ENCODE measurements at places on chromosomes 16 and 17.

GRCh38 chr17:32341141-32341856, 674 bp downstream of the C17orf75 start:
- DNase-seq = peak; percentile 59

DNA sequence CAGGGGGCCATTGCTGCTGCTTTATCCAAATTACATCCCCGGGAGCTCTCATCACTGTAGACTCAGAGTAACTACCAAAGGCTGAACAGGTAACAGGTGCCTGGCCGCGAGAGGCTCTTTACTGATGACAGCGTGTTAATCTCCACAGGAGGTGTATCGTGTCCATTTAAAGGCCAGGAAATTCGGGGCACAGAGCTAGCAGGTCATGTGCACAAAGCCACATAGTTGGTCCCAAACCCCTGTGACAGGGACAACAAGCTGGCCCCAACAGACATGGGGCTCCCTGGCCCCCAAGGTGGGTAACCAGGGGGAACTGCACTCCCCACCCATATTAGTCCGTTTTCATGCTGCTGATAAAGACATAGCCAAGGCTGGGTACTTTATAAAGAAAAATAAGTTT, 55.3 kb upstream of the RBFOX3 start:
- no peak for DNase-seq

DNA sequence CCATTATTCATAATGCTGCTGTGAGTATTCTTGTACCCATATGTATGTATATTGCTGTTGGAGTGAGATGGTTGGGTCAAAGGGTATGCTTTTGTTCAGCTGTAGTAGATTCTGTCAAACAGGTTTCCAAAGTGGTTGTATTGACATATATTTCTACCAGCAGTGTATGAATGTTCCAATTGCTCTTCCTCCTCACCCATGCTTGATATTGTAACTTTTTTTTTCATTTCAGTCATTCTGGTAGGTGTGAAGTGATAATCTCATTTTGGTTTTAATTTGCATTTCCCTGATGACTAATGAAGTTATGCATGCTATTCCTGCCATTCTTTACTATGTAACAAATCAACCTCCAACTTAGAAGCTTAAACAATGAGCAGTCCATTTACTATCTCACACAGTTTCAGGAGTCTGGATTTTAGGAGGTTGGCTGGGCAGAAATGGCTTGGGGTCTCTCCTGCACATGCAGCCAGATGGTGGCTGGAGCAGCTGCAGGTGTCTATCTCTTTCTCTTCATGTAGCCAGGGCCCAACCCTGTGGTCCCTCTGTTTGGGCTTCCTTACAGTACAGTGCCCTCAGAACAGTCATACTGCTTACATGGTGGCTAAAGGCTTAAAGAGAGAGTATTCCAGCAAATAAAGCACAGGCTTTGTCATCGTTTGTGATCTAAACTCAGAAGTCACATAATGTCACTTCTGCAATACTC, 21.2 kb downstream of the ERAL1 start:
- no peak for DNase-seq

- peak; percentile 67 for DNase-seq
Observed at GRCh38 chr17:44220213-44221083, 973 bp upstream of the UBTF start.

DNA sequence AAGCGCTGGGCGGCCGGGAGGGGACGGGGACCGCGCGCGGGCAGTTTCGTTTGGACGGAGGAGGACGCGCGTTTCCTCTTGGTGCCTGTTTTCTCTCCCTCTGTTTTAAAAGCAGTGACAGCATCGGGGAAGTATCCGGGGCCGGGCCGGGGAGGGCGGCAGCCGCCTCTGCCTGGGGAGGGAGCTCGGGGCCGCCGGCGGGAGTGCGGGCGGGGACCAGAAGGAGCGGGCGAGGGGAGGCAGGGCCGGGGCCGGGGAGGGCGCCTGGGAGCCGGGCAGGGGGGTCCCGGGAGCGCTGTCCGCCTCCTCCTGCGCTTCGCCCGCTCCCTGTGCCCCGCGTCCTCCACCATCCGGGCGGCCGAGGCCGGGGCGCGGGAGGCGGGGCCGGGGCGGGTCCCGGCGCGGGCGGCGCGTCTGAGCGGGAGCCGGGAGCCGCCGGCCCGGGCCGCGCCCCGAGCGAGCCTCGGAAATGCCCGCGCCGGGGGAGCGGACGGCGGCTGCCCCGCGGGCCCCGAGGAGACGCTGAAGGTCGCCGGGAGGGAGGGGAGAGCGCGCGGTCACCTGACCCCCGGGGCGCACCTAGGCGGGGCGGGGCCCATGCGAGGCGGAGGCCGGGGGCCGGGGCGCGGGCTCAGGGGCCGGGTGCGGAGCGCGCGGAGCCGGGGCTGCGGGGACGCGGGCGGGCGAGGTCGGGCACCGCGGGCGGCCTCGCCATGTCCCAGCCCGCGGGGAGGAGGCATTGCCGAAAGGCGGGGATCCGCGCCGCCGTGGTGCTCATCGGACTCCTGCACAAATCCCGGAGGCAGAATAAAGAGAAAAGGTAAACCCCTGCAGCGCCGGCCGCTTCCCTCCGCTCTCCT, 57.3 kb downstream of the RAP1GAP2 start:
- no peak for DNase-seq

DNA sequence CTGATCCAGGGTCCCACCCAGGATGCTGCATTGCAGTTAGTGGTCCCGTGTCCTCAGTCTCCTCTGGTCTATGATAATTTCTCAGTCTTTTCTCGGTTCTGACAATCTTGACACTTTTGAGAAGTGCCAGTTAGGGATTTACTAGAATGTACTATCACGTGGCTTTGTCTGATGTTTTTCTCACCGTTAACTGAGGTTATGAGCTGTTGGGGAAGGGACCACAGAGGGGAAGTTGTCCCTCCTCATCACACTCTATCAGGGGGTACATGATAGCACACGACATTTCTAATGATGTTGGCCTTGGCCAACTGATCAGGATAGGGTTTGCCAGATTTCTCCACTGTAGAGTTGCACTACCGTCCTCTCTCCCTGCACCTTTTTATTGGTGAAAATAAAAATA, 250.9 kb upstream of the SDK2 start:
- DNase-seq = no peak

- no peak for DNase-seq
Observed at GRCh38 chr17:51736356-51736755, 422.2 kb downstream of the CA10 start.

GRCh38 chr16:19116711-19117449, 3.1 kb downstream of the ITPRIPL2 start:
- DNase-seq = no peak

DNA sequence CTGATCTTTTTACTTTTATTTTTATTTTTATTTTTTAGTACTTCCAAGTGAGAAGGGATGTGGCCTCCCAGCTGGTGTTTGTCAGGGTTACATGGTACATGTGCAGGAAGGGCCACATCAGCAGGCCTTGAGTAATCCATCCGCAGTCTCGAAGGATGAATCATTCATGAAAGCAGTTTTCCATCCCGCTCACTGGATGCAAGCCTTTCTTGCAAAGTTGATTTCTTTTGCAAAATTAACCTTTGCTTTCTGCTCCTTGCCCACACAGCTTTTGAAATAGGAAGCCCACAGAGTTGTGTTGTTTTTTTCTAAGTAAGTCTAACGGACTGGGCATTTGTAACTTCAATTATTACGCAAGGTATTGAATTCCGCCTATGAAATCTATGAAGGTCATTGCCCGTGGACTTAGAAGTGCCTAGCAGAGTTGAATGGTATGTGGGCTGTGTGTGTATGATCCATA, 157.4 kb downstream of the PRKCA start:
- DNase-seq = no peak

GRCh38 chr17:68221786-68222185, 26.1 kb upstream of the AMZ2 start:
- DNase-seq = no peak
